T-helper 22 cell (primary cell): ENCODE measurements at places on chromosomes 13 and 19.

DNA sequence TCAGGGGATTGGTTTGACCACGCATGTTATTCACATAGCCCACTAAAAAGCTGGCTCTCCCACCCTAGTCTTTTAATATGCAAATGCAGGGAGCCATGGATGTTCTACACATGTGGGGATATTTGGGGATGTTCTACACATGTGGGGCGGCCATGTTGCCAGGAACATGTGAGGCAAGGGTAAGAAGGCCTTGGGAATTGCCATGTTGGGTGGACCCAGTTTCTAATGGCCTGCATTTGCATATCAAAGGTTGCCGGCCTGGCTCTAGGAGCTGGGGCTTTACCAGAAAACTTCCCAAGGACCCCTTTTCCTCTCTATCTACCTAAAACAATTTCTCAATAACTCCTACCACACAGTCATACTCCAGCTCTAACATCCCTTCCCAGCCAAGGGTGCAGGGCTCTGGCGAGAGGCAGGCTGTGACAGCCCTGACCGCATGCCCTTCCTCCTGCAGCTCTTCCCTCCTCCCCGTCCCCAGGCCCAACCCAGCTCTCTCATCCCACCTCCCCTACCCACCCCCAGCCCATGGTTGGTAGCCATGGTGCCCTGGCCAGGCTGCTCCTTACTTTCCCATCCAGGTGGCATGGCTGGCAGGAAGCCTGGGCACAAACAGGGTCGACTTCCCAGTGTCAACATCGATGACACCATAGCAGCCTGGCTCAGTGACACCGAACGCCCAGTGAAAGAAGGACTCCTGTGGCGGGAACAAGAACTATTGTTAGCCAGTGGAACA lies 11.0 kb downstream of the PEPD start:
- no peak for DNase-seq

DNA sequence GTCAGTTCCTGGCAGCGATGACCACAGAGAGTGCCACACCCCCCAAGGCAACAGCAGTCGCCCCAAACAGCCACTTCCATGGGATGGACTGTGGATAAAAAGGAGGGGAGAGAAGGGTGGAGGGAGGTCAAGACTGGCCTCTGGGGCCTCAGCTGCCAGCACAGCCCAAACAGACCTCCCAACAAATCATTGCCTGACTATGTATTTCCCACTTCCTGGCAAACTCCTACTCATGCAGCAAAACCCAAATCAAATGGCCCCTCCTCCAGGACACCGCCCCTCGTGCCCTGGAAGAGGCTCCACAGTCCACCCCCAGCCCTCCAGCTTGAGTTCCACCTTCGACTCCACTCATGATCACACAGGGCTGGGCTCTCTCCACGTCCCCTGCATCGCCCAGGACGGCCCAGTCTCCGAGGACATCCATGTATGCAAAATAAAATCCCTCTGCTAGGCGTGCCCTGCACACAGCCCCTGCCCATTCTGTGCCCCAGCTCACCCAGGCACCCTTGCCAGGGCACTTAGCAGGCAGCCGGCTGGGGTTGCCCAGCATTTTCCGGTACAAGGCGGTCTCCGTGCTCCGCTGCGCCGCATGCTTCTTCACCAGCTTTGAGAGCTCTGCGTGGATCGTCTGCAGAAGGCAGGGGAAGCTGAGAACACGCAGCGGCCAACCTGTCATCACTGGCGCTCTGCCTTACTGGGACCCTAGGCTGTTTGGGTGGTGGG lies 10.5 kb upstream of the ELL start:
- DNase-seq, result no peak

- no peak for DNase-seq
Observed at GRCh38 chr13:97710797-97711196, 242.7 kb upstream of the IPO5 start.

- no peak for DNase-seq
Observed at GRCh38 chr13:45122941-45123340, 2.6 kb downstream of the GTF2F2 start.

- DNase-seq, result no peak
Observed at GRCh38 chr19:3668331-3669081, 31.8 kb downstream of the PIP5K1C start.

- DNase-seq, result no peak
Observed at GRCh38 chr13:32791545-32792172, 205.4 kb downstream of the PDS5B start.

DNA sequence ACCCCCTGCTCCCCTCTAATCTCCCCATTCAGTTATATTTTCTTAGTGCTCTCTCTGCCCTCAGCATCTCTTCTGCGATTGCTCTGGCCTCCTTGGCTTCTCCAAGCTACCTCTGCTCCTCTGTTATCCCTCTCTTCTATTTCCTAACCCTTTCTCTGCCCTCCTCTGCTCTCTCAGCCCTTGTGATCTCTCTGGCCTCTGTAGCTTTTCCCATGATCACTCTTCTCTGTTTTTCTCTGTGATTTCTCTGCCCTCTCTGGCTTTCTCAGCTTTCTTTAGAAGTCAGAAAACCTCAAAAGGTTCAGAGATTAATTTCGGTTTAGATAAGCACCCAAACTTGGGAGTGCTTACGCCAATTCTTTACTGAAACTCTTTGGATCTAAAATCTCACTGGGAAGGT lies 795.0 kb downstream of the DIAPH3 start:
- DNase-seq, result no peak

DNA sequence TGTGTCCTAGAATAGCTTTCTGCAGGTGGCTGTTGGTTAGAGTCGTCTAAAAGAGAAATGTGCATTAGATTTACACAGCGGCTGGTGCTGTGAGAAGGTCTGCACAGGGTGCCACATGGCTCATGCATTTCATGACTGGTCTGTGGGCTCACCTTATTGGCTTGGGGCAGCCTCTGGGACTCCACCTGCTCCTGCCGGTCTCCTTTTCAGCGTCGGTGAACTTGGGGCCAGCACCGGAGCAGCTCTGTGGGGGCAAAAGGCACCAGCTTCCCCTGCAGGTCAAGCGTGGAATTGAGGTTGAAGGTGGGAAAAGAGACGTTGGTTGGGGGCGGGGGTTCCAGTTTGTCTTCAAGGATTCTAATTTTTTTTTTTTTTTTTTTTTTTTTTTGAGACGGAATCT lies 3.1 kb upstream of the PNMA8C start:
- DNase-seq, result no peak

- DNase-seq, result no peak
Observed at GRCh38 chr13:110576070-110576394, 14.5 kb upstream of the RAB20 start.

DNA sequence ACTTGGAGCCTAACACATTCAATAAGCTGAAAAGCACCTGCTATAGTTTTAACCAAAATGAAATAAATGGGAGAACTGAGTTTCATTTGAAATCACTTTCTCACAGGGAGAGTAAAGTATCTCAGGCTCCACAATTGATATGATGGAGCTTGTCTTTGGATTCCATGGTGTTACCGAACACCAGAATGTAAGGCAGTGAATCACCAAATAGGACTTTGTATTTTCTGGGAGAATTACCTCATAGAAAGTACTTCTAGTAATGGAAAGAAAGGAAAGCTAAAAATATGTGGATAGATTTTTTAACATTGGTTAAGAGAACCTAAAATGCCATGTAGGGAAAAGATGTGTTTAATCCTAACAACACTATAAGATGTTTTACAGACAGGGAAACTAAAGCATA lies 123.6 kb downstream of the NALCN start:
- DNase-seq, result no peak

DNA sequence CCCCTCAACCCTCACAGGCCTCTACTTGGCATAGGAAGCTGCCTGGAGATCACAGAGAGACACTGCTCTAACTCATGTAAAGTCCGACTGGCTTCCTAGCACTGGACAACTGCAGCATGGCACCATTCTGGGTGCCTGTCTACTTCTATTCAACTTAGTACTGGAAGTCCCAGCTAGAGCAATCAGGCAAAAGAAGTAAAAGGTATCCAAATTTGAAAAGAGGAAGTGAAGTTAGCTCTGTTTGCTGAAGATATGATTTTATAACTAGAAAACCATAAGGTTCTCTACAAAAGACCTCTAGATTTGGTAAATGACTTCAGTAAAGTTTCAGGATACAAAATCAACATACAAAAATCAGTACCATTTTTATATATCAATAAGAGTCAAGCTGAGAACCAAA lies 1017.6 kb downstream of the PCDH9 start:
- no peak for DNase-seq

DNA sequence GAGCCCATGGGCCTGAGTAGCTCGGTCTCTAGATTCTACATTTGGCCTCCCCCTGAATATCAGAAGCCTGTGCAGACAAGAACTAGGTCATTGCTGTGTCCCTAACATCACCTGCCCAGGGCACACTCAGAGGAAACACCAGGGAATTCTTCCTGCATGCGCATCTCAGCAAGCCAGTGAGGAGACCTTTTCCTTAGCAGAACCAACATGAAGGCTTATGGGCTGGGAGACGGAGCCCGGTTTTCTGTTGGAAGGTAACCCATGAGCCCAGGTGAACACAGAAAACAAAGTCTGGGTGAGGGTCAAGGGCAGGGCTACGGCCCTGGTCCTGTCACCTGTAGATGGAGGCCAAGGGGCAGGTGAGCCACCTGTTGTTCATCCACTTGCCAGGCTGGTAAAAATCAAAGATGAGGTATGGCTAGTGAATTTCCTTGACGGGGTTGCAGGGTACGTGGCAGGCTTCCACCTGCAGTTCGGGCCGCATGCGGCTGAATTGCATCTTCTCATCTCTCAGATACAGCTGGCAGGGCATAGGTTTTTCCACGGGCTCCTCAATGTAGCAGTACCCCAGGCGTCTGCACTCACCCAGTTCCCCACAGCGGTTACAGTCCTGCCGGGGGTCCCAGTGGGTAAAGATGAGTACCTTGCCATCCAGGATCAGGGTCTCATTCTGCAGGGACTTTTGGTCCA lies 3.6 kb upstream of the FAM187B start:
- no peak for DNase-seq
